ENCODE measurements at places on chromosomes 7 and 10. TPM values are rescaled to one million over a fixed set of nuclear protein-coding genes. Genes with fewer than 3 reads are reported as not detected.

CALML5 gene
- total RNA-seq = 31.1 TPM

PRDX3 gene
- total RNA-seq = 165 TPM

EGR2 gene
- total RNA-seq = 4.3 TPM

CRYGN gene
- not detected for total RNA-seq

PLPP4 gene
- total RNA-seq = not detected

OR2A12 gene
- not detected for total RNA-seq

CNPY1 gene
- total RNA-seq = not detected

GBX1 gene
- total RNA-seq = not detected

SPDYE1 gene
- not detected for total RNA-seq

PRKCQ gene
- total RNA-seq = 1.8 TPM

SSC4D gene
- not detected for total RNA-seq

RBP4 gene
- total RNA-seq = 813 TPM

C7orf57 gene
- total RNA-seq = not detected

CDC14C gene
- total RNA-seq = not detected

GPR85 gene
- 0.29 TPM for total RNA-seq

PLA2G12B gene
- not detected for total RNA-seq

ZNF467 gene
- total RNA-seq = 5.9 TPM

SLC35G1 gene
- total RNA-seq = 7.0 TPM

SLC18A3 gene
- not detected for total RNA-seq

ACSM6 gene
- 0.66 TPM for total RNA-seq

ZDHHC4 gene
- 43.2 TPM for total RNA-seq

GNAI1 gene
- total RNA-seq = 25.6 TPM

LHPP gene
- total RNA-seq = 17.0 TPM

KLF14 gene
- total RNA-seq = not detected

LBX1 gene
- total RNA-seq = not detected

COL13A1 gene
- 0.73 TPM for total RNA-seq

CALCR gene
- total RNA-seq = 0.80 TPM

TMEM270 gene
- total RNA-seq = not detected

TEX47 gene
- total RNA-seq = not detected

PRKAG2 gene
- 56.6 TPM for total RNA-seq

CACNB2 gene
- total RNA-seq = 8.9 TPM

TAS2R60 gene
- not detected for total RNA-seq

ASAH2 gene
- total RNA-seq = 0.32 TPM

CLRN3 gene
- total RNA-seq = not detected
